ENCODE measurements at places on chromosomes 1 and 21. TPM values are rescaled to one million over a fixed set of nuclear protein-coding genes. Genes with fewer than 3 reads are reported as not detected.

DNA sequence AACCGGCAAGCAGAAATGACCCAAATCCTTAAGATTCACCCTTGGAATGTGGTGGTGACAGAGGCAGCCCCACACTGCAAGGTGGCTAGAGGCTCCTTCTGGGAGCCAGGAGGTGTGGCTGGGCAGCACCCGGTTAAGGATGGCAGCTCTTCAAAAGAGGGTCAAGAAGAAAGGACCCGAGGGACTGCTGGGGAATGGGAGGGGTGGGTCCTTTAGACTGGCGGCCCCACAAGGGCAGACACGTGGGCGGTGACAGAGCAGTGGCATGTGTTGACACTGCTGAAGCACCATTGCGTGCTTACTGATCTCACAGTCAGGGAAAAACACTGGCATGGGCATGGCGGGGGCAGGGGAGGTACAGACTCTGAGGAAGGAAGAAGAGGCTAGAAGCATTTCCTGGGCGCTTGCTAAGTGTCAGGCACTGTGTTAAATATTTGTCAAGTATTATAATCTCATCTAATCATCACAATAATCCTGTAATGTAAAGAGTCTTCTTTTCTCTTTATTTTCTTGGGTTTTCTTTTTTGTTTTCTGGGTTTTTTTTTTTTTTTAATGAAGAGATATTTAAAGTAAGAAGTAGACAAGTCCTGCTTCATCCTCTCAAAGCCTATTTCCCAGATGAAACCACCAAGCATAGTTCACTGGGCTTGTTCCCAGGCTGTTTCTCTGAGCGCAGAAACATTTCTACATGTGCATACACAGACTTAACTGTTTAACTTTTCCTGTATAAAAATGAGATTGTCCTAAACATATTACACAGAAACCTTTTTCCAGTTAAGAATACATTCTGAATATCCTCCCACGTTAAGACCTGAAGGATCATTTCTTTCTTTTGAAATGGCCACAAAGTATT, 165.8 kb upstream of the EDN2 start:
- no peak for DNase-seq

- no peak for DNase-seq
Measured at GRCh38 chr1:113226148-113226547, 153.2 kb downstream of the LRIG2 start.

GRCh38 chr1:223714849-223715603, 2.7 kb downstream of the CAPN2 start:
- no peak for DNase-seq

- DNase-seq: no peak
Measured at GRCh38 chr1:51421964-51422363, 91.6 kb upstream of the TTC39A start.

- DNase-seq: no peak
Measured at GRCh38 chr1:215360758-215361157, 206.3 kb upstream of the KCTD3 start.

DNA sequence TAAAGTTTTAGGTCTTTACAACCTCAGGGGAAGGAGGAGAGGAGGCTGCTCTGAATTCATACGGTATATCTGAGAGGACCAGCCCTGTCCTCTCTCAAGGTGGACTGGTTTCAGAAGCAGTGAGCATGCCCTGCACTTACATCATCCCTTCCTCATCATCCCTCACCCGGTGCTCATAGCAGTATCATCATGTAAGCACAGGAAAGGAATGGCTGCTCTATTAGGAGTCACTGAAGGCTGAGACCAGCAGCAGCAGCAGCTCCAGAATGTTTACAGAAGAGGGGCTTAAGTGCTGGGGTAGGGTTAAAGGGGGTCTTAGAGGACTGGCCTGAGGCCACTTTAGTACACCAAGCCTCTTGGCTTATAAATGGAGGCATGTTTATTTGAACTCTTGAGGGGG, 185.9 kb downstream of the AK5 start:
- no peak for DNase-seq

- no peak for DNase-seq
Measured at GRCh38 chr21:43025636-43026180, 49.9 kb downstream of the CBS start.

- DNase-seq: no peak
Measured at GRCh38 chr1:201448990-201449389, 20.0 kb downstream of the PHLDA3 start.

DNA sequence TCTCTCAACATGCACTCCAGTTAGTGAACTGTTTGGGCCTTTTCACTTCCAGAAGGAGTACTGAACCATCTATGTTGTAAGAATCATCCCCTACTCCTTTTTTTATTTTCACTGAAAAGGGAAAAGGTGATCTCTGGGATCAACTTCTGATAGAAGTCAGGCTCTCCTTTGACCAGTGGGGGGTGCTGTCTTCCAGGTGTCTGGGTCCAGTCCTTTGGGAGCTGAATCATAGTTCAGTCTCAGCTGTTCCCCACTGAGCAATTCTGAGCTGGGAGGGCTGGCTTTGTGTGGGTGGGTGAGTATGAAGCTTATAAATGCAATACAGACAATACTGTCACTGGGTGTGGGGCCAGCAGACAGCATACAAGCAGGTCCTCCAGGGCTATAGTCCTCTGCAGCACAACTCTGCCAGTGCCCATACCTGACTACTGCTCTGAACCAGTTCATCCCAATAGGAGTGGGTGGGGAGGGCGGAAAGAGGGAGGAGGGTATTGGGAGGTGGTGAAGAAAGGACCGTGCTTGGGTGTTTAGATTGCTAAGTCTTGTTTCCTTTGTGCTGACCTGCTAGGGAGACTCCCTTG, 12.5 kb upstream of the SARS1 start:
- no peak for DNase-seq

- no peak for DNase-seq
Measured at GRCh38 chr1:150484861-150485260, 2.4 kb upstream of the TARS2 start.

DNA sequence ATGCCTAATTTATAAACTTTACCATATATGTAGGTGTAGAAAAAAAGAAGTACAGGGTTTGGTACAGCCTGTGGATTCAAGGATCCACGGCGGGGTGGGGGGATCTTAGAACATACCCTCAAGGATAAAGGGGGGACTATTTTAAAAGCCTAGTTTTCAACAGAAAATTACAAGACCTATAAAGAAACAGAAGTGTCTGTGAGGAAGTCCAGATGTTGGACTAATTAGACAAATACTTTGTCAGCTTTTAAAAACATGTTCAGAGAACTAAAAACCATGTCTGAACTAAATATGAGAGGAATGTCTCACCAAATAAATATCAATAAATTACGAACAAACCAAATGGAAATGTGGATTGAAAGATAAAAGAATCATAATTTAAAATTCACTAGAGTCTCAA, 51.6 kb downstream of the TRMT1L start:
- no peak for DNase-seq

- DNase-seq: no peak
Measured at GRCh38 chr1:239951511-239952140, 140.1 kb upstream of the FMN2 start.

DNA sequence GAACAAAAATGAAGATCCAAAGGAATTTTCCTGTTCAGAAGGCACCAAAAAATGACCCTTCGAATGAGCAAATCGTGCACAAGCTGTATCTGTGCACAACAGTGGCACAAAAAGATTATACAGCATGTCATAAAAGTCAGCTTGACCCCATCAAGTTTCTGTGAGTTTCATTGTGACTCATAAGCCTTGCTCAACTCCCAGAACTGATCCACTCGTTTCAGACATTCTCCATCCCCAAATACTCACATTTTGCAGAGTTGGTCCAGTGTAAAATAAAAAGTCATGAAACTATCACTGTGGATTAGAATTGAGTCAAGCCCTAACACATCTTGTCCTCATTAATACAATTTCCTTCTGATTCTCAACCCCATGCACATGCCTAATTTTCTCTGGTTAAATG, 174.7 kb upstream of the PKN2 start:
- DNase-seq: no peak

- no peak for DNase-seq
Measured at GRCh38 chr1:233211595-233211994, 83.9 kb downstream of the PCNX2 start.

GRCh38 chr1:77412820-77413530, 131.2 kb downstream of the AK5 start:
- no peak for DNase-seq

DNA sequence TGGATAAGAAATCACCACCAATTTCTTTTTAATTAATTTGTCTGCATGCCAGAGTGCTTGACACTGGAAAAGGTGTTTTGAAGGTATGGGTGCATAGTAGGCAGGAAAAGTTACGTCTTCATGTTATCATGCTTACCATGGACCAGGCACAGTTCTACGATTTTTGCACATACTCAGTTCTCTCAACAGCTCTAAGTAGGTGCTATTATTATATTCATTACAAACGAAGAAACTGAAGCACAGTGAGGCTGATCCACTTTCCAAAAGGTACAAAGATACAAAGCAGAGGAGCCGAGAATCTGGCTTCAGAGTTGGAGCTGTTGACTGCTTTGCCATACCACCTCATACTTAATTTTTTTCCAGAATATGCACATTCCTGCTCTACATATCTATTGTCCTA, 306.4 kb downstream of the PBX1 start:
- no peak for DNase-seq

DNA sequence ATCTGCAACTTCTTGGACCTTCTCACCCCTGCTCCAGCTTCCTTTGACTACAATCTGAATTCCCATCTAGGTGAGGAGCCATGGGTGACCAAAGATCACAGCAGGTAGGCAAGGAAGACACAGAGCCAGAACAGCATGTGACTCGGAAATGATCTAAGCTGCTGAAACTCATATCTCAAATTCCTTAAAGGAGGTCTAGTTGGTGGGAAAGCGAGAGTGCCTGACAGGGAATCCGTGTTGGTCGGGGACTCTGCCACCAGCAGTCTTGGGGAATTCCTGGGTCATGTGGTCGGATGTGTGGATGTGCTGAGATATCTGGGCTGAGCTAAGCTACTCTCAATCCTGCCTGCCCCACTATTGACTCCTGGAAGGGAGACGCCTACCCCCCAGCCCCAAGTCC, 3.2 kb upstream of the NUAK2 start:
- DNase-seq: no peak

DNA sequence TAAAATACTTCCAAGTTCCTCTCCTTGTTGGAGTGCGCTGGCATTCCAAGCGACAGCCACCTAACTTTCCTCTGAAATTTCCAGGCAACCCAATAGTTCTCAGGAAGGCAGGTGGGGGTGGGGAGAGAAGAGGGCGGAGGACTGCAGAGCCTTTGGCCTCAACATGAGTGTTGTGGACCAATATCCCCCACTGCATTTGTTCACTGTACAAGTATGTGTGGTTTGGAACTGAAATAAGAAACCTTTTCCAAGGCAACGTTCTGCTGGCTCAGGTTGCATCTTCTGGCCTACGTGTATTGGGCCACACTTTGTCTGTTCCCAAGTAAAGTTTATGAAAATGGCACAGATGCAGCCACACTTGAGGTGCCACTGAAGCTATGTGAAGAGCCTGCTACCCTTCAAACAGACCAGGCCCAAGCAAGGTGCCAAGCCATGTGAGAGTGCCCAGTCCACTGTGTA, 153.4 kb downstream of the DHRS3 start:
- no peak for DNase-seq

- peak; percentile 30 for DNase-seq
Measured at GRCh38 chr1:156961709-156962108, 41.3 kb downstream of the LRRC71 start.

- DNase-seq: no peak
Measured at GRCh38 chr1:59805554-59805953, 9.2 kb upstream of the HOOK1 start.

DNA sequence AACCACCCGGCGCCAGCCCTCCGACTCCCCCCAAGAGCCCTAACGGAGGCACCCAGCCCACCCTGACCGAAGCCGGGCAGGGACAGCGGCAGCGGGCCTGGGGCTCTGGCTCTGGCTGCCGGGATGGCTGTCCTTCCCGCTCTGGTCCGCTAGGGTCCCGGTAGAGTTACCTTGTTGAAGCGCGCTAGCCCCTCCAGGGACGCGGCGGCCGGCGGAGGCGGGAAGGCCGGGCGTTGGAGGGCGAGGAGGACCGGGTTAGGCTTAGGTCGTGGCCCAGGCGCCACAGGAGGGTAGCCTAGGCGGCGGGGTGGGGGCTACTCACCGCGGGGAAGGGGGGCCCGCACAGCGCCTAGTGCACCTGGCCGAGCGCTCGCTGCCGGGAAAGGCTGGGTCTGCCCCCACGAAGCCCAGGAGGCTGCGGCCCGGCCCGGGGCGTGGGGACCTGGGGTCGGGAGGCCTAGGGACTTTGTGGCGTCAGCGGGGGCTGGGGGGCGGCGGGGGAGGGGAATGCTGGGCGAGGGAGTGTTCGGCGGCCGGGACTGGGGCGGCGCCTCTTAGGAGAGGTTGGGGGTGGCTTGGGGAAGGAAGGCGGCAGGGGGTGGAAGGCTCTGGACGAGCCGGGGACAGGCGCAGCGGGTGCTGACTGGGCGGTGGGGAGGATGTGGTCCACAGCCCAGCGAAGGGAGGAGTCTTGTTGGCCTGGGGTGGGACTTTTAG, at the start of gene TRIM17:
Gene TRIM17, minus strand, starts transcription at position 645 of the 717 bp plus-strand sequence. CDS start 1,789 bp downstream, outside the sequence.
- DNase-seq: peak; percentile 38

DNA sequence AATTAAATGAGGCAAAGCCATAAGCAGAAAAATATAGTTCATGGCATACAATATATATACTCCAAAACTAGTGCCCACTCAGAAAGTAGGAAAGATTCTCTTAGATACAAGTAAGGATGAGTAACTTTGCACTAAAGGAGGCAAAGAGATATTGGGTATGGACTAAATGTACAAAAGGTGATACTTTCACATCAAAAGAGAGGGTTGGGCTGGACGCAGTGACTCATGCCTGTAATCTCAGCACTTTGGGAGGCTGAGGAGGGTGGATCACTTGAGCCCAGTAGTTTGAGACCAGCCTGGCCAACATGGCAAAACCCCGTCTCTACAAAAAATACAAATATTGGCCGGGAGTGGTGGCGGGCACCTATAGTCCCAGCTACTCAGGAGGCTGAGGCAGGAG, 6.7 kb downstream of the KYAT3 start:
- no peak for DNase-seq

HSPB7 gene
- total RNA-seq: not detected

TRAF3IP3 gene
- 384 TPM for total RNA-seq

FOXD2 gene
- 0.17 TPM for total RNA-seq

OPRD1 gene
- 0.05 TPM for total RNA-seq

PTTG1IP gene
- 48.7 TPM for total RNA-seq

CFHR3 gene
- not detected for total RNA-seq

TSPAN2 gene
- total RNA-seq: 0.34 TPM

CRYAA gene
- not detected for total RNA-seq

FLG2 gene
- total RNA-seq: not detected

SFN gene
- total RNA-seq: 0.78 TPM

A3GALT2 gene
- not detected for total RNA-seq

MMEL1 gene
- 0.86 TPM for total RNA-seq

SEMA6C gene
- 3.6 TPM for total RNA-seq

PBX1 gene
- total RNA-seq: not detected

OR10T2 gene
- not detected for total RNA-seq

Data from activated T-helper 1 cell treated with anti-CD3 and anti-CD28 coated beads, Interleukin-12 subunit alpha, Interleukin-12 subunit beta, Interleukin-2, Interleukin-4 antibody, amounts not matched to agents 30 ng/mL and 10 ng/mL and 1 ng/mL, durations not matched to agents 14 hours and 24 hours and 36 hours (primary cell).